ENCODE measurements at places on chromosomes 3 and 15.

DNA sequence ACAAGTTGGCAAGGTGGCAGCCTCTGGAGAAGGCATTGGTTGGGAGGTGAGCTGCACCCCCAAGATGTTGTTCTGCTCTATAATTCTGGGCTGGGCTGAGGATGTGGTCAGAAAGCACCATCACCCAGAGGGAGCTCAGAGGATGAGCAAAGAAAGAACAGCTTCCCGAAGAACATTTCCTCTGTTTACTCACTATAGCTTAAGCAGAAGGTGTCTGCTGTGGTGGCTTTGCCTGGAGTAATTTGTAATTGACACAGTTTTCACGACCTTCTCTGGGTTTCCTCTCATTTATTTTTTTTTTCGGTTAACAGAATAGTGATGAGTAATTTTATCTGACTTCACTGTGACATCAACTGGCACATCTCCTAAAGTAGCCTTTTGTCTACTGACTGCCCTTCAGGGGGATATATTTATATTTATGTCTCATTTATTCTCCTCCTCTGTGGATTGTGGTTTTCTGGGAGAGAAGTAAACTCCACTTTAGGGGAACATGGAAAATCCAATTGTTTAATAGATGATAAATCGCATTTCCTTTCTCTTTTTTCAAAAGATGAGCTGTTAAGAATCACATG lies 49.5 kb upstream of the ABHD17C start:
- no peak for DNase-seq

- peak; percentile 89 for DNase-seq
Observed at GRCh38 chr3:47399531-47400270, 18.9 kb downstream of the PTPN23 start.

DNA sequence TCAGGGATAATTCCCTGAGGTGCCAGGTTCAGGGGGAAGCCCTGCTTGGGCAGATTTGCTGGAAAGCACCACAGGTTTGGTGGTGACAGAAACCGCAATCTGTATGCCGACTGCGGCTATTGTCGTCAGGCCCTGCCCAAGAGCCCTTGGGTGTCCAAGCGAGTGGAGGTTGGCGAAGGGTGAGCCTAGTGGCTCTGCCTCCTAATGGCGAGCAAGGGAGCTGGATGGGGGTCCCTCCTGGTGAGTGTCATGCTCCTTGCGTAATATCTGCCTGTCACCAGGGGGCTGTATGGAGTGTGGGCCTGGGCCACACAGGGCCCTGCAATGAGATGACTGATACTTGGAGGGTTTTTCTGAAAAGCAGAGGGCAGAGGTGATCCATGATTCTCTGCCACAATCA lies 101.6 kb downstream of the EPHB1 start:
- DNase-seq: no peak

DNA sequence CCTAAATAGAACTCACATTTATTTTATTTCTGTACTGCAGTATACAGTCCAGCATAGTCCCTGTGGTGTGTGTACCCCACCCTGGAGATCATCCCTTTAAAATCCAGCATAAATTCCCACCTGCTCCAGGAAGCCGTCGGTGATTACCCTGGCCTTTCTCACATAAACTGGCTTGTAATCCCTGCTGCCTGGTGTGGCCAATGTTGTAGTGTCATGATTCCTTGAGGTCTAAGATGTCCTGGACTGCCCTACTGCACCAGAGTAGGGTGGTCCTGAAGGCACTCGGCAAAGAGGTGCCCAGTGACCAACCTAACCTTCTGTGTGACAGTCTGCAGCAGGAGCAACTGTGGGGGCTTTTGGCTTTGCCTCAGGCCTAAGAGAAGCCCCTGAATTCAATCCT lies 58.9 kb downstream of the ITGA11 start:
- DNase-seq: no peak

Data from trophoblast cell (in vitro differentiated cells and primary cell).